ENCODE measurements at places on chromosomes 1 and 21. TPM values are rescaled to one million over a fixed set of nuclear protein-coding genes. Genes with fewer than 3 reads are reported as not detected.

LMOD1 gene
- total RNA-seq: under 0.01 TPM

LIN28A gene
- total RNA-seq: not detected

IL19 gene
- not detected for total RNA-seq

GPR37L1 gene
- not detected for total RNA-seq

TTC34 gene
- total RNA-seq: under 0.01 TPM

Measured in epithelial cell of umbilical artery (primary cell).